ENCODE measurements at places on chromosomes 4 and X.

DNA sequence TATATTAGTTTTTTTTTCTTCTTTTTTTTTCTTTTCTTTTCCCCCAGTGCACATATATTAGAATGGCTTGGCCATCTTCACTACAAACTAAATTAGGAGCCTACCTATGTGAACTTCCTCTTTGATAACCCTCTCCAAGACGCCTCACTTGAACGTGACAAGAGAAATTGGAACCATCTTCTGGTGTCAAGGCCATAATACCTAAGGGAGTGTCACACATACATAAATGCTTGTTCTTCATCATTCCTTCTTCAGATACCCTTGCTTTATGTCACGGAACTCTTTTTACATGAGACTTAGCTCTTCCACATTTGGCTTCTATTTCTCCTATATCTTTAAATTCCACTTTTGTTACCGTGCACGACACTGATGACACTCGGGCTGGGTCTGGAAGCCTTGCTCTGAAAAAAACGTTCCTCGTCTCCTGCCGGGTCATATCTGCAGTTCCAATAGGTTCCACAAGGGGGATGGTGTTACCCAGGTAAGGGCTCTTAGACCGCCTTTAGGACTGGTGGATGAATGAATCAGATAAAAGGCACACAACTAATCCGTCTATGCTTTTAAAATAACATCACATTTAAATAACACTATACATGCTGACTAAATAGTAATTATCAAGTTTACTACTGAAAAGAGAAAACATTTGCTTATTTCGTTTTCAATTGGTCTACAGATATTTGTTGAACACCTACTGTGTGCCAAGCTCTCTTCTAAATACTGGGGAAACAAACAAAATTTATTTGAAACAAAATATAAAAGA is 19.9 kb downstream of the DGAT2L6 start:
- DNase-seq = peak; percentile 37

GRCh38 chr4:52094376-52095145 is 43.5 kb downstream of the SPATA18 start:
- no peak for DNase-seq

DNA sequence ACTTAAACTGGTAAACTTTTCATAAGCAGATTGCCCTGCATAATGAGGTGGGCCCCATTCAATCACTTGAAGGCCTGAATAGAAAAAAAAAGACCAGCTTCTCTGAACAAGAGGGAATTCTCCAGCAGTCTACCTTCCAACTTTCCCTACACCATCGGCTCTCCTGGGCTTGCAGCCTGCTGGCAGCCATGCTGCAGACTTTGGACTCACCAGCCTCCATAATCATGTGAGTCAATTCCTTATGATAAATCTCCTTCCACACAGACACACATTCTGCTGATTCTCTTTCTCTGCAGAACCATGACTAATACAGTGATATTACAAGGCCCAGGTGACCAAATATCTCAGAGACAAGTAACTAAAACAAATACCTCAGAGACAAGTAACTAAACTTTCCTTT is 113.8 kb upstream of the WDR17 start:
- no peak for DNase-seq

- DNase-seq = no peak
Measured at GRCh38 chr4:76211769-76212708, 1.6 kb downstream of the SCARB2 start.

DNA sequence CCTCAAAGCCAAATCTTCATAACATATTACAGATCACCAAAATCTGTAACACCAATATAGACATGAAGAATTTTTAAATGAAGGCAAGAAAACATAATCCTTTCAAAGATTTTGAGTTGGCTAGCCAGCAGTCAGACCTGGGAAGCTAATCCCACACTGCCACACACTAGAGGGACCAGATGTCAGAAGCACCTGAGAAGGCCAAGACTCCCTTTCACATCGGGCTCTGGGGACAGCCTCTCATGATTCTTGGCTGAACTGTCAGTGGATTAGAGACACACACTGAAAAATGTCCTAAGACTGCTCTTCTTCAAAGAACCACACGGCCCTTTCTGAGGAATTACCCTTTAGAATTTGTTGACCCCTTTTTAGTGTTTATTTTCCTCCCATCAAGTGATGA is 28.2 kb upstream of the SPATA4 start:
- no peak for DNase-seq

GRCh38 chr4:184958923-184959210 is 59.4 kb upstream of the HELT start:
- no peak for DNase-seq

- no peak for DNase-seq
Measured at GRCh38 chr4:109738104-109738872, 8.4 kb upstream of the PLA2G12A start.

DNA sequence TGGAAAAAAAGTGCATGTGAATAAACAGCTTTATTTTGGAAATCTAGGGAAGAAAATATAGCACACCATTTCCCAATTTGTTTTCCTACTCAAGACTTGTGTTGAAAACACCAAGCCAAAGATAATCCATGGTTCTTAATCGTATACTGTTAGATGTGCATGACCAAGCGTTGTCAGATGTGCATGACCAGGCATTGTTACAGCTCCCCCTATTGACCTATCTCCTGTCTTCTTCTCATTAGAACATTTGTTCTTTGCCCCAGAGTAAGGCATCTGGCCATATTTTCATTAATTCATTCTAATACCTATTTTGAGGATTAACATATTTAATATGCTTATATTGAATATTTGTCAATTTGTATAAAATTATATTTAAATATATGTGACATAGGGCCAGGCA is 14.4 kb upstream of the VCX start:
- DNase-seq = no peak

DNA sequence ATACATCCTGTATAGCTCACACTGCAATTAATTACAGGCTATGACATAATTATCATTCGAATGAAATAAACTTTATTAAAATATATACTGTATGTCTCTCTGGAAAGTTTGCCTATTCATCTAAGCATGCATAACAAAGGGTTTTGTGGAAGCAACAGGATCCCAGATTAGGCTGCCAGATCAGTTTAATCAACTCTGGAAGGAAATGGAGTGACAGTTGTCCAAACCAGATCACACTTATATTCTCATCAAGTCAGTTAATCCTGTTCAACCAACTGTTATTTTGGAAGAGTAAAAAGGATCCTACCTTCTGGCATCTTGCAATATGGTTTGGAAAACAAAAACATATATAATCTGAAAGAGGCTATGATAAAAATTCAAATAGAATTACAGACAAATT is 312.2 kb downstream of the FAT4 start:
- no peak for DNase-seq

GRCh38 chr4:15636818-15637217 is 18.3 kb downstream of the FBXL5 start:
- DNase-seq = no peak

- DNase-seq = no peak
Measured at GRCh38 chrX:9609499-9609898, 144.6 kb downstream of the TBL1X start.

- DNase-seq = no peak
Measured at GRCh38 chrX:65821721-65822496, 154.5 kb downstream of the MSN start.

GRCh38 chrX:2526390-2526789 is 25.6 kb upstream of the DHRSX start:
- no peak for DNase-seq

- DNase-seq = no peak
Measured at GRCh38 chr4:89157488-89158024, 46.2 kb downstream of the TIGD2 start.

GRCh38 chrX:152892999-152893891 is 4.6 kb upstream of the ZNF185 start:
- DNase-seq = no peak

DNA sequence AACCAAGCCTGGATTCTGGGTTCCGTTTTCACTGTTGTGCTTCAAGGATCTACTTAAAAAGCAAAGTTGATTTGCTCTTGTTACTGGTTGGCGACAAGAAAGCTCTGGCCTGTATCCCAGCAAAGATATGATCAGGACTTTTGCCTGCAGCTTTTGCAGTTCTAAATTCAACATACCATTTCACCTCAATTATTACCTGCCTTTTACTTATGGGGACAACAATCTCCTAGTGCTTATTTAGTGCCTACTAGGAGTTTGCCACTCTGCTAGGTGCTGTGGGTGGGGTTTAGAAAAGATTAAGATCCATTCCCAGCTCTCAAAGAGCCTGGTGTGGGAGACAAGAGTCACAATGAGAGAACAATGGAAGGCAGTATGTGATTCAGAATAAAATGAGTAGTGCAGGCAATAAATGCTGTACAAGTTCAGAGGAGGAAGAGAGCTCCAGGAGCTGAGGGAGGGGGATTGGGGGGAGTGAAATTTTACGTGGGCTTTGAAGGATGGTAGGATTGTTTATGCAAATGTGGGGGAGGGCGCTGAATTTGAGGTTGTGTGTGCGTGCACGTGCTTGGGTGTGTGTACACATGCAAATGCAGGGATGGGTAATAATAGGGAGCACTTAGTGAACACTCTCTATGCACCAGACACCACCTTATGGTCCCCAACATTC is 5.0 kb upstream of the TMEM164 start:
- DNase-seq = no peak

DNA sequence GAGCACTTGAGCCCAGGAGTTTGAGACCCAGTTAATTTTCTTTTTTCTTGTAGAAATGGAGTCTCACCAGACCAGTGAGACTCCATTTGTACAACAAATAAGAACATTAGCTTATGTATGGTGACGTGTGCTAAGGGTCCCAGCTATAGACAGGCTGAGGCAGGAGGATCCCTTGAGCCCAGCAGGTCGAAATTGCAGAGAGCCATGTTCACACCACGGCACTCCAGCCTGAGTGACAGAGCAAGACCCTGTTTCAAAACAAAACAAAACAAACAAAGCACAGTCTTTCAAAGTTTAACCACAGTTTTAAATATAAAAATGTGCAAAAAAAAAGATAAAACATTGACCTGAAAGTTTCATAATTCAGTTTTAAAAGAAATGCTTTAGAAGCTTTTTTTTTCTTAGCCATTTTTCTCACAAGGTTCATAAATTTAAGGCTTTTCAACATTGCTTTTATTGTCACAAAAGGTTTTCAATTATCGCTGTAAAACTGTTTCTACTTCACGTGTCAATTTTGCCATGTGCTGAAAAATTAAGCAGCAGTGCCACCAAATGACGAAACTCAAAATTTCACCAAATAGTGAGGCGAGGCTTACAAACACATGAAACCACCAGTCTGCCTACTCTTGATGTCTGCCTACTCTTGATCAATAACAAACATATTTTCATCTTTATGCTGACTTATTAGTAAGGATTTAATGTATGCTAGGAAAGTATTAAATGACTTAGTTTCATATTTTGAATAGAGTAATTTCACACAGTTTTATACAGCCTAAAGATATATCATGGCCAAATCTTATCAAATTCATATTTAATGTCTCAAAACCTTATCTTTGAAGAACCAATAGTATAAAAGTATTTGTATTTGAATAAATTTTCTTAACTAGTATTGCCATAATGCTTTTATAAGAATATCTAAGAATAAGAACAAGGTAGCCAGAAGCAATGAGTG is 126.3 kb downstream of the NEK1 start:
- no peak for DNase-seq

- DNase-seq = no peak
Measured at GRCh38 chrX:11100281-11101035, 10.7 kb upstream of the HCCS start.

DNA sequence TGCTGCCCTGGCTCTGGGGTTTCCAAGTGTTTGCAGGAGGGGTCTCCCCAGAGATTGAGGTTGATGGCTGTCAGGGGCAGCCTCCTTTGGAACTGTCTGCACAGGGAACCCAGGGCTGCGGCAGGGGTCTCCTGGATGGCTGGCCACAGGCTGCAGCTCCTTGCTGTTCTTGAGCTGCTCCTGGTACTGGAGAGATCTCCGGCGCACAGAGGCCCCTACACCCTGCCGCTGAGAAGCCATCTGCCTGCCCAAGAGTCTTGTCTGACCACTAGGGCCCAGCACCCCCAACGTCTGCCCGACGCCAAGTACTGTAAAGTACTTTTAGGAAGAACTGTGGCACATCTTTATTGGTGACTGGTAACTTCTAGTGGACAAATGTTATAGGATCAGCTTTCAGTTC is 13.5 kb downstream of the STIM2 start:
- DNase-seq = no peak

- no peak for DNase-seq
Measured at GRCh38 chr4:25448379-25449109, 71.5 kb downstream of the ANAPC4 start.

DNA sequence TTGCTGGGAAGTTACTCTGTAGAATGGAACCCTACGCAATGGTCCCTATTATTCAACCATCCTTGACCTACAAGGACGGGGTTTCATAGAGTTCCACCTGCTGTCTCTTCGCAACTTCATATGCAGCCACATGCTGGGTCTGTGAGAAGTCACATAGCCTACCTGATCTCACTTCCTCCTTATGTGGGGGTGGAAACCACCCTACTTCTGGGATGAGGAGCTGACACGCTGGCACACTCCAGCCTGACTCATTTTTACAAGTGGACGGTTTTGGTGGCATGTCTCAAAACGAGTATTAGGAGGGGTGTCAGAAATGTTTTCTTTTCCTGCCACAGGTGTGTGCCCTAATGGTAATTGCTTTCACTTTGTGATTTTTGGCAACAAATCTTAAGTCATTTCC is 36.8 kb upstream of the ARSD start:
- DNase-seq = no peak

- DNase-seq = no peak
Measured at GRCh38 chrX:111490688-111491087, 20.8 kb upstream of the SERTM2 start.

- no peak for DNase-seq
Measured at GRCh38 chr4:39706334-39706733, 8.4 kb downstream of the UBE2K start.

- DNase-seq = no peak
Measured at GRCh38 chrX:100926453-100926852, 2.3 kb downstream of the XKRX start.

- DNase-seq = no peak
Measured at GRCh38 chrX:80022363-80023031, 7.9 kb downstream of the TBX22 start.

DNA sequence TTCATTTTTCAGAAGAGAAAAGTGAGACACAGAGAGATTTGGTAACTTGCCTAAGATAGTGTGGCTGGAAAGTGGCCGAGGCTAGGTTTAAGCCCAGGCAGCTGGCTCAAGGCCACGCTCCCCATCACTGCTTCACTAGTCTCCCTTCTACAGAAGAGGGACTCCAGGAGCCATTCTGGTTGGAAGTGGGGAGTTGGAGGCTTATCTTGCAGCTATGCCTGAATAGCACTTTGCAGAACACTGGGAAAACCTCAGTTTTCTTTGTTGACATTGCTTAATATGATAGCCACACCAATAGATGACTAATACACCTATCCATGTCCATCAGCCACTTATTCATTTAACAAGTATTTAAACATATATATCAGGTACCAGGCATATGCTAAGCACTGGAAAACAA is 18.5 kb downstream of the LRRC66 start:
- no peak for DNase-seq

Data from stimulated activated CD4-positive, alpha-beta T cell treated with anti-CD3 and anti-CD28 coated beads, Interleukin-1b, Interleukin-23, amount 100 ng/mL, for 1 hour (primary cell).